Activated T-cell treated with anti-CD3 and anti-CD28 coated beads, Interleukin-2, amount 50 U/mL, for 1 hour (primary cell): ENCODE measurements at places on chromosomes 11 and 22.

DNA sequence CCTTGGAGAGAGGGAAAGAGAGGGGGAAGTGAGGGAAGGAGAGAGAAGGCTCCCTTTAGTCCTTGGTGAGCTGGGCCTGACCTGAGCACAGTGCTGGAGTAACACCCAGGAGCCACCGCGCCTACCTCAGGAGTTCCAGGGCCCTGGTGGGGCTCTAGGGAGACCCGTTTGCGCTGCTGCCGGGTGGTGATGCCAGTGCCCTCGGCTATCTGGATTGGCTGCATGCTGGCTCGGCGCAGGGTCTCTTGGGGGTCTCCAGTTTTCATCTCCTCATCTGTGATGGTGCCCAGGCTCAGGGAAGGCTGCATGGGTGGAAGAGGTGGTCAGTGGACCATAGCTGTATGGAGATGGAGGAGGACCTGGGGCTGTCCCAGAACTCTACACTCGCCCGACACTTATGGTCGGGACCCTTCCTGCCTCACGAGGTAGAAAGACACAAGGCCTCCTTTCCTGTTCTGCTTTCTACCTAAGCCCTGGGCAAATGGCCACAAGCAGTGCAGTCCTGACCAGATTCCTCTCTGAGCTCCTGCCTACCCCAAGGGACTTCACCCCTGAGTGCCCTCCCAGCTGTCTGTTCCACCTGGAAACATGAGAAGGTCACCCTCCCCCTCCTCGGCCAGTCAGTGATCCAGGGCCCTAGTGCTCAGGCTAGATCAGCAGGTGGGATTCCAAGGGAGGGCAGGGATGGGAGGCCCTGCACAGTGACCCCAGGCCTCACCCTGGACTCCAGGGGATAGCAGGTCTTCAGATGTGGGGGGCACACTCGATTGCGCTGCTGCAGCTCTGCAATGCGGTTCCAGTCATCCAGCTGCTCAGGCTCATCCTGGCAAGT is 6.0 kb downstream of the IL18BP start:
- no peak for DNase-seq

DNA sequence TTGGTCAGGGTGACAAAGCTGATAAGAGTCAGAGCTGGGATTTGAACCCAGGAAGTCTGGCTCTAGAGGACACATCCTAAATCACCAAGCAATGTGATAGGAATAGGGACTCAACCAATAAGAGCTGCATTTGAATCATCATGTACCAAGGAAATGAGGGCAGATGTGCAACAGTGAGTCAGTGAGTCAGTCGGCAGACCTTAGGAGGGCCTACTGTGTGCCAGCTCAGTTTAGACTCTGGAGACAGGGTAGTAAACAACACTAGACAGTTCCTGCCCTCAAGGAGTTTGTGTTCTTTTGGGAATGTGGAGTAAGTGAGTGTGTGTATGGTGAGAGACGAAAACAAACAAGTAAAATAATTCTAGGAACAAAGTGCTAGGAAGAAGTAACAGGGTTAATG is 11.2 kb downstream of the IL10RA start:
- DNase-seq = no peak

DNA sequence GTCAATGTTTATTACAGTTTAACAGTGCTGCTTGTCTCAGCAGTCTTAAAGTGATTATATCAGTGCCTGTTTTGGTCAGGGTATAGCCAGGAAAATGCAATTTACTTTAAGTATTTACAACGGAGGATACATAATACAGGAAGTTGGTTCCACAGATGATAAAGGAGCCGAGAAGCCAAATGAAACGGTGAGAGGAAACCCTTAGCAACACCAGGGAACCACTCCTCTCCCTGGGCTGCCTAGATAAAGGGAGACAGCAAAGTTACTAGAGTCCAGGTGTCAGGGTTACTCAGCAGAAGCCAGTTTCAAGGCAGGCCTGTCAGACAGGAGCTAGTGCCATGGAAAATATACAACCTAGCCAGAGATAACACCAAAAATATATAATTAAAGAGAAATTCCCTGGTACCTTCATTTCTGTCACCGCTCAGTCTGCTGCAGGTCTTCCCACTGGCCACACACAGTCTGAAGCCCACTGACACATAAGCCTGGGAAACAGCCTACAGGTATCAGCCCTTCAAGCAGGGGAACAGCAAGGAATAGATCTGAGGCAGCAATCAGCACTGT is 55.5 kb downstream of the FAM76B start:
- DNase-seq = no peak

GRCh38 chr11:75814363-75814676 is 690 bp upstream of the UVRAG start:
- DNase-seq = no peak

- no peak for DNase-seq
Measured at GRCh38 chr11:83831929-83832328, 545.8 kb upstream of the CCDC90B start.

DNA sequence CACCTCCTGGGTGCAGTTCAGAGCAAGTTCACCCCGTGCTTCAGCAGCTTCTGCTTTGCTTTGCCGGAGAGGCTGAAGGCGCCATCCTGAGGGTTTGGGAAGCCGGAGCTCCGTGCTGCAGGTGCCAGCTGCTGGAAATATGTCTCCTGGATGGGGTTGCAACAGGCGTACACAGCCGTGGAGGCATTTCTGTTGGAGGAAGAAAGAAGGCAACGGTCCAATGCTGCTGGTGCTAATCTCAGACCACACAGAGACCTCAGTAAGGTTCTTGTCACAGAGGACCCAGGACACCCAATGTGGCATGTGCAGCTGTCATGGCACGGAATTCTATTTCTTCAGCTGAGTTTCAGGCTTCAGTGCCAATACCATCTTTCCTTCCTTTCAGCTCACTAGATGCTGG is 24.2 kb downstream of the ASPHD2 start:
- DNase-seq = no peak

DNA sequence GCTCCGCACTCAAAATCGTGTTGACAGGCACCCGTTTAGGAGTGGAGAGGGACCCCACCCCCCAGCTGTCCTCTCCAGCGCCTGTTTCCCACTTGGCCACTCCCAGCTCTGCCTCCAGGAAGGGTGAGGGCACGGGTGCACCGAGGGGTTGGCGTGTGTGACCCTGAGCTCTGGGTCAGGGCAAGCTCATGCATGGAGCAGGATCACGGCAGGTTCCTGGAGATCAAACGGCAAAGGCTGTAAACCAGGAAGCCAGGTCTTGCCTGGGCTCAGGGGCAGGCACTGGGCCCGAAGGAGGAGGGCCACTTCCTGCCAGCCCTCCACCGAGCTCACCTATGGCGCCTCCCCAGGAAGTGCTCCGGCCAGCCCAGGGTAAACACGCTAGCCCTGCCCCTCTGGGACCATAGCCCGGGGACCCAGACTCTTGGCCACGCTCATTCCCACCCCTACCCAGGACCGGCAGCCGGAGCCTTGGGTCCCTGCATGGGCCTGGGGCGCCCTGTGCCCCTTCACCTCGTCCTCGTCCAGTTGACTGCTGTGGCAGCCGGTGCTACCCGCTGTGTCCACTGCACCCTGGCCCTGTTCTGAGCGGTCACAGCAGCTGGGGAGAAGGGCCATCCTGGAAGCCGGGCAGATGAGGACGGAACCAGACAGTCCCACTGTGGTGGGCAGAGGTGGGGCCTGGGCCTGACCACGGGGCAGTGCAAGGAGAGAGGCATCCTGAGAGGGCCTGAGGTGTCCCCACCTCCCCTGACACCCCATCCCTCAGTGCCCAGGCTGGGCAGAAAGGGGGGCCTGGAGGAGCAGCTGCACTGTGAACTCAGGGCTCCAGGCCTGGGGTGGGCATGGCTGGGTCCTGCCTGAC is 1.0 kb upstream of the EPS8L2 start:
- DNase-seq = no peak

- DNase-seq = no peak
Measured at GRCh38 chr11:57903441-57904123, 120.1 kb upstream of the OR9Q1 start.

GRCh38 chr11:73598719-73599379 is 937 bp upstream of the FAM168A start:
- no peak for DNase-seq

- no peak for DNase-seq
Measured at GRCh38 chr22:35467681-35468434, 67.9 kb downstream of the MCM5 start.

DNA sequence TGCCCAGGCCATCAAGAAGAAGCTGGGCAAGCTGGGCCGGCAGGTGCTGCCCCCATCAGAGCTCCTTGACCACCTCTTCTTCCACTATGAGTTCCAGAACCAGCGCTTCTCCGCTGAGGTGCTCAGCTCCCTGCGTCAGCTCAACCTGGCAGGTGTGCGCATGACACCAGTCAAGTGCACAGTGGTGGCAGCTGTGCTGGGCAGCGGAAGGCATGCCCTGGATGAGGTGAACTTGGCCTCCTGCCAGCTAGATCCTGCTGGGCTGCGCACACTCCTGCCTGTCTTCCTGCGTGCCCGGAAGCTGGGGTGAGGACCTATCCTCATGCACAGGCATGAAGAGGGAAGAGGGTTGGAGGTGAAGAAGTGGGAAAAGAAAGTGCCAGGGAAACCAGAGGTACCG is 5.3 kb upstream of the NHERF4 start:
- no peak for DNase-seq

GRCh38 chr11:97229936-97230335 is 840.1 kb downstream of the JRKL start:
- DNase-seq = no peak

- DNase-seq = no peak
Measured at GRCh38 chr11:33443684-33444083, 186.5 kb downstream of the HIPK3 start.

- DNase-seq = peak; percentile 39
Measured at GRCh38 chr11:67646535-67647336, 3.8 kb downstream of the ACY3 start.

DNA sequence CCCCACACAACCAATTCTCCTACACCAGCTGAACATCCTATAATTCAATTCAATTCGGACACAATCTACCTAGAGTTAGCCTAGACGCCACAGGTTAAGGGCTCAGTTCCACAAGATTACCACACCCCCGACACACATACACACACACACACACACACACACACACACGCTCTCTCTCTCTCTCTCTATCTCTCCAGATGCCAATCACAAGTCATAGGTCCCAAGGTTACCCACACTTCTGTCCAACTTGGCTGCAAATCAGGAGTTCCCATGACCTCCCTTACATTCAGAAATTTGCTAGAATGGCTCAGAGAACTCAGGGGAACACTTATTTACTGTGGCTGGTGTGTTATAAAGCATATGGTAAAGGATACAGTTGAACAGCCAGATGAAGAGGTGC is 204.0 kb downstream of the DBX1 start:
- no peak for DNase-seq

- no peak for DNase-seq
Measured at GRCh38 chr22:44648821-44649565, 53.0 kb upstream of the PRR5 start.

- no peak for DNase-seq
Measured at GRCh38 chr11:6129011-6129410, 21.5 kb downstream of the OR56B4 start.

- no peak for DNase-seq
Measured at GRCh38 chr22:29768052-29768693, 1.0 kb downstream of the UQCR10 start.

- no peak for DNase-seq
Measured at GRCh38 chr22:27259433-27259832, 542.1 kb downstream of the MN1 start.

GRCh38 chr11:69512136-69512535 is 30.7 kb downstream of the LINC01488 start:
- no peak for DNase-seq

DNA sequence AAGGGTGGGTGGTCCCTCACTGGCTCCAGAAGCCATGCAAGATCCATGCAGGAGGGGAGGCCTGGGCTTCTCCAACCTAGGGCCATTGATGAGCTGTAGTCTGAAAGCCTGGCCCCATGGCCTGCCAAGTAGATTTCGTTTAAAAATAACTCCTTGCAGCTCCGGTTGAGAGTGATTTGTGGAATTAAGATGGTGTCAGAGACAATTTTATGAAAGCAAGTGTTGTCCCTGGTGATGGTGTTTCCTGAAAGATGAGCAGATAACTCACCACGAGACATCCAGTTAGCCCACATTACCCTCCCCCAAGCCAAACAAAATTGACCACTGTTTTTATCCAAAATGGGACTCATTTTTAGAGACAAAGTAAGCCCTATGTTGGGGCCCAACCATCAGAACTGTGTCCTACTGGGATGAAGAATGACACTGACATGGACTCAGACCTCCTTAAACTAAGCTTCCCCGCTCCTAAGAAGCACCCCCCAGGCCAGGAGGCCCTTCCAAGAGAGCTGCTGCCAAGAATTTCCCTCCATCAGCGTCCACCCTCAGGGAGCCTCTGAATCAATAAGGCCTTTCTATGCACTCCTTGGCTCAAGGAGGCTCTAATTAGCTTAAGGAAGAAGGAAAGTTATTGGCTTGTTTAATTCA is 174.2 kb upstream of the NCAM1 start:
- no peak for DNase-seq
